ENCODE measurements at places on chromosomes 7 and 10. TPM values are rescaled to one million over a fixed set of nuclear protein-coding genes. Genes with fewer than 3 reads are reported as not detected.

DNA sequence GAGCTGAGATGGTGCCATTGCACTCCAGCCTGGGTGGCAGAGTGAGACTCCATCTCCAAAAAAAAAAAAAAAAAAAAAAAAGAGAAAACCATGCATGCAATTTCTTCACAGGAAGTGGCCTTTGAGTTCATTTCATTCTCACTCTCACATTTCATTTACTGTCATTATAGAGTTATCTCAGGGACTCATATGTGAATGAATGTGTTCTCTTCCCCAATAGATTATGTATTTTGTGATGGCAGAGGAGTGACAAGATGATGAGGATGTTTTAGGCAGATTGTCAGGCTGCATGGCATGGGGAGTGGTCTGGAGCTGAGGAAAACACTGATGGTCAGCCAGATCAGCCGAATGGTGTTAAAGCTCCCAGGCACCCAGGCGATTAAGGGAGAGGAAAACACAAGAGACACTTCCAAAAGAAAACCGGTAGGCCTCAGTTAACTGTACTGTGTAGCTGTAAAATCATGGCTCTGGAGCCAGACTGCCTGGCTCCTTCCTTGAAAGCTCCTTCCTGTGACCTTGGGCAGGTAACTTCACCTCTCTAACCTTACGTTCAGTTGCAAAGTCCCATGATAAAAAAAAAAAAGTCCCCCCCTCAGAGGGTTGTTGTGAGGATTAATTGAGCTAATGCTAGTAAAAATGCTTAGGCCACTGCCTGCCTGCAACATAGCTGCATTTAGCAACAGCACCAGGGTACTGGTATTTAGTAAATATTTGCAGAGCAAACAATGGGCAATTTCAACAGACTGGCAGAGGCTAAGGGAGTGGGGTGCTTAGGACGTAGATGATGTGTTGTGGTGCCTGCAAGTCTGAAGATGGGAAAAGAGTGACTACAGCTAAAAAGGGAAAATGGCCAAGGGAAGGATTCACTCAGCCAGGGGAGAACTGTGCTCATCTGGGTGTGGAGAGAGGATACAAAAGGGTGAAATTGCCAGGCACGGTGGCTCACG is 6.9 kb downstream of the FRAT2 start:
- no peak for DNase-seq

DNA sequence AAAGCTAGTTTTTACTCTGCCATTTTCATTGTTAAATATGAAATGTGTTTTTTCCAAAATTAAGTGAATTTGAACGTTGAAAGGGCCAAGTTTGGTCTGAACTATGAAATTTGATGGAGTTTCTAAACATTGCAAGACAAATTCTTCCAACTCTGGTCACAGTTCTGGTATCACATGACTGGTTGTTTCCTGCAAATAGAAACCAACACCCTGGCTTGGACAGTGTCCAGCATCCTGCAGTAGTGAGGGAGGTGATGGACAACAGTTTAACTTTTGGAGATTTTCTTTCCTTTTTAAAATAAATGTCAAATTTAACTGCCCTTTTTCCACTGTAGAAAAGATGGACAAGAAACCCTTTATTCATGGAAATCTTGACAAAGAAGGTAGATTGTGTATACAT is 54.8 kb upstream of the AGBL3 start:
- DNase-seq: no peak

DNA sequence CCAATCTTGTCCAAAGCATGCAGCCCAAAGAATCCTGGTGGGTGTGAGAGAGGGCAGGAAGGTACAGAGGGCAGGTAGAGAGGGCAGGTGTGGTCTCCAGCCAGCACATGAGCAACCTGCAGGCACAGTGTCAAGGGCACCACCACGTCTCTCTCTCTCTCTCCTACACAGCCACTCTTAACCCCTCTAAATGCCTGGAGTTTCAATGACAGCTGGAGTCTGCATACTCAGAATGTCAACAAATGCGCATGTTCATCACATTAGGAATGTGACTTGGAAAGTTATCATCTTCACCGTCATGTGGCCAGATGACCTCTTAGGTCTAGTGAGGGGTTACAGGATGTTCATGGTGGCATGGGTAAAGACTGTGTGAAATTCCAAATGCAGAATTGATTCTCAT is 456.8 kb downstream of the SORCS1 start:
- DNase-seq: no peak

GRCh38 chr10:61302124-61302523 is 151.1 kb downstream of the TMEM26 start:
- no peak for DNase-seq

DNA sequence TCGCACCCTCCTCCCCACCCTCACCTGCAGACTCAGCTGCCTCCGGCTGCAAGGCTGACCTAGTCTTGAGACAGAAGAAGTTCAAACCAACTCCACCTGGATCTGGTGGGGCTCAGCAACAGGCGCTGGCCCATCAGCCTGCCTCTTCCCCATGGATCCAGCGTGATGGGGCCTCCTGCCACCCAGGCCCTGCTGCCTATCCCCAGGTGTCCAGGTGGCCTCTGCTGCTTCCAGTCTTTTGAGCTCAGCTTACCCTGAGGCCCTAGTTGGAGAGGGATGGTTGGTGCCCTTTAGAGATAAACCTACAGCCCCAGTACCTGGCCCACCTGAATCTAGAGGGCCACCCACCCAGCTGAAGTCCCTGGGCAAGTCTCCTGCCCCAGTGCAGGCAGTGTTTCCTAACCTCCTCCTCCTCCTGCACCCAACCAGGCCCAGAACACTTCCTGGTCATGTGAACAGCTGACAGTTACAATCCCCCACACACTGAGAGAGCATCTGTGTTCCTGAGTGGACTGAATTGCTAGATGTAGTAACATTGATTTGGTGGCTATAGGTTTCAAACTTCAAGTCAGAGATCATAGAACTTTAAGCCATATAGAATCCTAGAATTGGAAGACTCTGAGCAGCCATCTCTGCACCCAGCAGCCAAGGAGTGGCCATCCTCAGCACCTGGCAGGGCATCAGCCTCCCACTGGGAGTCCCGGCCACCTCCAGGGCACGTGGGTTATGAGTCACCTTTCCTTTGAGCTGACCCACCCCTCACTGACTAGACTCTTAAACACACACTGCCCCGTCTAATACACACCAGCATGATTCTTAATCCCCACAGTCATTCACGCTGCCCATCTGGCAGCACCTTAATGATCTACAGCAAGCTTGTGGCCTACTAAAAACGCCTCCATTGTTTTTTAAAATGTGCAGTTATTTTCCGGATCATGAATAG is 51.9 kb downstream of the ALOX5 start:
- no peak for DNase-seq

DNA sequence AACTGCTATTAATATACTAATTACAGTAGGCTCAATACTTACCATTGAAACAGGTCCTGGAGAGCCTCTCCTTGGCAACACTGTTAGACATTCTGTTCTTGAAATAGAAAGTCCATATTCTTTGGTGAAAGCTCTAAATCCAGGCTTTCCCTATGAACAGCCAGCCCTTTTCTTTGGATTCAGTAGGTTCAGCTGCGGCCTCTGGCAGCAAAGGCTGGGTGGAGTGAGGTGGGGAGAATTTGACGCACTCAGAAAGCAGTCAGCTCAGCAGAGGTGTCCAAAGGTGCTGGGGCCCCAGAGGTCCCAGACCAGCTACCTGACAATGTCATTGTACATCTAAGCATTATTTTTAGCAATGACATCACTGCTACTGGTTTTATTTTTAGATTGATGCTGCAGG is 146.1 kb downstream of the GRK5 start:
- no peak for DNase-seq

GRCh38 chr10:5442990-5443370 is 30.6 kb downstream of the NET1 start:
- DNase-seq: no peak

GRCh38 chr7:156397249-156397648 is 243.3 kb upstream of the RNF32 start:
- DNase-seq: no peak

- no peak for DNase-seq
Measured at GRCh38 chr7:142301299-142301698, 43.4 kb upstream of the PRSS58 start.

Gene ADAMTS14
- not detected for polyA plus RNA-seq

Gene OR2A7
- polyA plus RNA-seq: not detected

Gene C10orf53
- not detected for polyA plus RNA-seq

Gene HOXA10
- 3.2 TPM for polyA plus RNA-seq

Gene NPSR1
- not detected for polyA plus RNA-seq

Gene TYW1B
- 0.31 TPM for polyA plus RNA-seq

Gene TBATA
- not detected for polyA plus RNA-seq

Measured in CD14-positive monocyte (primary cell).